ENCODE measurements at places on chromosomes 3 and 15.

- no peak for DNase-seq
These were observed 367.5 kb downstream of the PTPRG start for GRCh38 chr3:61928776-61929314.

DNA sequence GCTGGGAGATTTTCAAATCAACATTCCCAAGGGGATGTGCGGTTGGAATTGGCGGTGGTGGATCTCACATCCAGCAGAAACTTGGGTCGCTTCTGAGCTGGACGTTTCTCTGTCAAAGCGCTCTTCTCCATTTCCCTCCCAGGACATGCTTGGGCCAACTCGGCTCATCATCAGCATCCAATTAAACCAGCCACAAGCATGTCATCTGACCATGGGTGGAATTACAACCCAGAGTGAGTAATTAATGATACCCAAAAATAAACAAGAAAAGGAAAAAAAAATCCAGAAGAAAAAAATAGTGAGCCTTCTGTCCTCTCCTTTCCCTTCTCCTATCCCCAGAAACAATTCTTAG is 111.2 kb downstream of the XXYLT1 start:
- DNase-seq: no peak

GRCh38 chr15:89330119-89330518 is 4.5 kb downstream of the POLG start:
- DNase-seq: no peak

DNA sequence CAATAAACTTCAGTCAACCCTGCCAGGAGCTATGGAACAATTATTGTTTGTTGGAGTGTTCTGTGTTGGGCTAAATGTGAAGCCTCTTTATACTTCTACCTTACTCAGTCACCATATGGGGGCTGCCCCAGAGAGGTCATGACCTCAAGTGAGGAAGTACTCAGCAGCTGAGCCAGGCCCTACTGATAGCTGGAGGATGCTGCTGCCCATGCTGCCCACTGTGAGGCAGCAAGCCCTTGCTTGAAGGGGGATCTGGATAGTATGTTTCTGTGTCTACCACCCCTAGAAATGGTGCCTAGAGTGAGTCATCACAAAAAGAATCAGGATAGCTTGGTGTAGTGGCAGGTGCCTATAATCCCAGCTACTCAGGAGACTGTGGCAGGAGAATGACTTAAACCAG is 4.5 kb upstream of the RPL24 start:
- DNase-seq: no peak

DNA sequence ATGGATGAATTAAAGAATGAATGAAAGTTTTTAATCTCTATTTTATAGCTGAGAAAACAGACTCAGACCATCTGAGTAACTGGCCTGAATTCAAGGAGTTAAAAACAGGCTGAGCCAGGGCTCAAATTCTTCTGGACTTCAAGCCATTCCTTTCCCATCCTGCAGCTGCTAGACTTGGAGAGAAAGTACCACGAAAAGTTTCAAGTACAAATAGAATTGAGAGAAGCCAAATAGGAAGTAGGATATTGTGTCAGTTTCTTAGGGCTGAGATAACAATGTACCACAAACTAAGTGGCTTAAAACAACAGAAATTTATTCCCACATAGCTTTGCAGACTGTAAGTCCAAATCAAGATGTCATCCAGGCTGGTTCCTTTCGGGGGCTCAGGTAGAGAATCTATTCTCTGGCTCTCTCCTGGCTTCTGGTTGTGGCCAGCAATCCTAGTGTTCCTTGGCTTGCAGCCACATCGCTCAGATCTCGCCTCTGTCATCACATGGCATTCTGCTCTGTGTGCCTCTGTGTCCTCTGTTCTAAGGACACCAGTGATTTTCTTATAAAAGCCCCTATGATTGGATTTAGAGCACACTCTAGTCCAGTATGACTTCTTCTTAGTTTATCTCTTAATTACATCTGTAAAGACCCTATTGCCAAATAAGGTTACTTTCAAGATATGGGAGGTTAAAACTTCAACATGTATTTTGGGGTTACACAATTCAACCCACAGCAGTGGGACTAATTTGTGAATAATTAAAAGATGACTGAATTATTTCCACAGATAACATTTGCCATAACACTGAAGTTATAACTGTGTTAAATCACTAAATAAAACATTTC is 25.7 kb upstream of the GOLIM4 start:
- DNase-seq: no peak

DNA sequence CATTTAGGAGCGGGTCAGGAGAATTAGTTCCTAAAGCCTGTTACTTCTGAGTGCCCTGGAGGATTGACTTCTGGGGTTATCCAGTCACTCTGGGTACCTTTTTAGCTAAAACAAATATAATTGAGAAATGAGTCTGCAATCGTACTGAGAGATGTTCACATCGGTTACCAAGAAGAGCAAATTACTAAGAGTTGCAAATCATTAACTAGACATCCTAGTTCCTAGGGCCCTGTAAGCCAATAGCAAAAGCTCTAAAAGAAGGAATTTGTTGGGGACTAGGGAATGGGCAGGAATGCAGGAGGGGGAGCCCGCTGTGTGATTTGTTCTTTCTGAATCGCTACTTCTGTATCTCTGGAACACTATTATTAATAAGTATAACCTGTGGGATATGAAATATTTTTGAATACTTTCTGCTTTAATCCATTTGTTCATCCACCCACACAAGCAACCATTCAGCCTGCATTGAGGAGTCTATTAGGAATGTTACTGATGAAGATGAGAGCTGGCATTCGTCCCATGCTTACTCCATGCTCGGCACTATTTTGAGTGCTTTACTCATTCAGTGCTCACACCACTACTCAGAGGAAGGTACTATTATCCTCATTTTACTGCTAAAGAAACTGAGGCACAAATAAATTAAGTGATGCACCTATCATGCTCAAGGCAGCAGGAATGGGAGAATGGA is 31.5 kb upstream of the KY start:
- no peak for DNase-seq

DNA sequence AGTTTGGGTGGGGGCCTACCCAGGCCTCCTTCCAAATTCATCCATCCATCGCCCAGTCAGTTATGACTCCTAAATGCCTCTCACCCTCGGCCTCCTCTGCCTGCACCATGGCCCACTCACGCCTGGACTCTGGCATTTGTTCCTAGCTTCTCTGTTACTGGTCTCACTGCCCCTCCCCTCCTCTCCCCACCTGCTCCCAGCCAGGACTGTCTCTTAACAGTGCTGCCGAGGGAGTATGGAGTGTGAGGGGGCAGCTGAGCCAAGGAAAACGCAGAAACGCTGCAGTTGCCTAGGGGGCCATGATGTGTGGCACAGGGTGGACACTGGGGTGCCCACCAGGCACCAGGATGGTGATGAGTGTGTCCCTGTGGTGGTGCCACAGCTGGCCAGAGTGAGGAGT is 3.1 kb downstream of the RCCD1 start:
- no peak for DNase-seq

- no peak for DNase-seq
These were observed 280.5 kb downstream of the MBNL1 start for GRCh38 chr3:152549263-152549662.

DNA sequence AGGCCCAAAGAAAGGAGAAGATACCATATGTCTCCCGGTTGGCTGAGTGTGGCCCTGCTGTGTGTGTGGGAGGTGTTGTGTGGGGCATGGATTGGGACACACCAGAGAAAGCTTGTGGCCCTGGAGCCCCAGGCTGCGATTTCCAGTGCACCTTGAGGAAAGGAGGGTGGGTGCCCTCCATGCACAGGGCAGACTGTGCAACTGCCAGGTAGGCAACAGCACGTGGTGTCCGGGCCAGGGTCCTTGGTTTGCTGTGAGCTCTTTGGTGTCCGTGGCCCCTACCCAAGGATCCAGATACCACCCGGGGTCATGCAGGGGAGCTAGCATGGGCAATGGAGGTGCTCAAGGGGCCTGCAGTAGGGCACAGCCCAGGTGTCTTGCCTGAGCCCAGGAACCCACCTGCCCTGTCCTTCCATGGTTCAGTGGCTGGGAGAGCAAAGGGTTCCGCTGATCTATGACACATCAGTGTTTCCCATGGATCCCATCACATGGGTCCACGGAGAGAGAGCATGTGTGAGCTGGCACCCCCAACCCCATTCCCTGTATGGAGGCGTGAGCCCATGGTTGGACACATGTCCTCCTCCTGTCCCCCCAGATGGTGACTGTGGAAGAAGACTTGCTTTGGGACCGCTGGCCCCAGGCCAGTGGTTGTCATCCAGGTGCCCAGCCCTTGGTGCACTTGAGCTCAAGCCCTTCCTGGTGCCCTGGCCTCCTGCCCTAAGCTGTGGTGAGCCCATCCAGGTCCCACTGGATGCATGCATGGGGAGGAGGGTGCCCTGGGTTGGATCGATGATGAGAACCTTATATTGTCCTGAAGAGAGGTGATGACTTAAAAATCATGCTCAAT is 223.4 kb downstream of the SNRPN start:
- DNase-seq: no peak

GRCh38 chr3:59981377-59981776 is 931.6 kb upstream of the CFAP20DC start:
- no peak for DNase-seq

GRCh38 chr15:59410391-59410896 is 27.5 kb upstream of the FAM81A start:
- DNase-seq: no peak

- no peak for DNase-seq
These were observed 61.7 kb downstream of the FAM227B start for GRCh38 chr15:49558929-49559328.

- no peak for DNase-seq
These were observed 15.9 kb upstream of the ACTL6A start for GRCh38 chr3:179546814-179547241.

DNA sequence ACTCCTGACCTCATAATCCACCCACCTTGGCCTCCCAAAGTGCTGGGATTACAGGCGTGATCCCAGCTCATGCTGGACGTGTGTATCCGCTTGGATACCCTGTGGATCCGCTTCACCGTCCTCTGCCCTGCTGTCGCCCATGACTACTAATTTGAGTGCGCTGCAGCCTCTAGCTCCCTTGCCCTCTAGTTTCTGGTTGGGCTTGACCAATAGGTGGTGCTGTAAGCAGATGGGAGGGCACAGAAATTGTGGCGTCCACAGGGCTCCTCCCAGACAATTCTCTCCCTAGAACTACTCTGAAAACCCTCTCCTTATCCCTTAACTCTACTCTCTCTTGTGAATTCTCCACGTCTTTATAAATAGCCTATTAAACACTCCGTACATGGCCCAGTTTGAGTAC is 36.2 kb downstream of the ZPLD1 start:
- DNase-seq: no peak

- no peak for DNase-seq
These were observed 42.0 kb downstream of the GALNT15 start for GRCh38 chr3:16216373-16216935.

DNA sequence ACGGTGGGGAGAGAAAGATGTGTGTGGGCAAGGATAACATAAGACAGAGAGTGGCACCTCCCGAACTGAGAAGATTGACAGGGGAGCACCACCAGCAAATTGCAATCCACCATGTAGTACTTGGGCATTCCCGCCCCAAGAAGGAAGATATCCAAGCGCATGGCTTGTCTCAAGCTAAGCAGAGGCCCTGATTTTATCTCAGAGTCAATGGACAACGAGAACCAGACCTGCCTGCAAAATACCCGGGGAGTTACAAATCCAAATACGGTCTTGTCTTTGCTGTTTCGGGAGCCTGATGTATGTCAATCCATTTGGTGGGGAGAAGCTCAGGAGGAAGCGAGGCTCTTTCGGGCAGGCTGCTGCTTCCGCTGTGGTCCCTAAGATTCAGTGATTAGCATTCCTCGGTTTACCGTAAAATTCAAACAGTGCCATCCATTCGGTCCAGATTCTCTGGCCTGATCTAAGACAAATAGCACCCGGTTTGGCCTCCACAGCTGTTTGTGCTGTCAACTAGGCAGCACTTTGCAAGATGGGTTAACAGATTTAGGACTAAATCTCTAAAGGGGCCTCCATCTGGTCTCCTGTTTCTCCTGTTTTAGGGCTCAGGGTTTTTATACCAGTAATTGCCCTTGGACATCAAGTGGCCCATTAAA is 97.7 kb upstream of the WNT5A start:
- DNase-seq: no peak

DNA sequence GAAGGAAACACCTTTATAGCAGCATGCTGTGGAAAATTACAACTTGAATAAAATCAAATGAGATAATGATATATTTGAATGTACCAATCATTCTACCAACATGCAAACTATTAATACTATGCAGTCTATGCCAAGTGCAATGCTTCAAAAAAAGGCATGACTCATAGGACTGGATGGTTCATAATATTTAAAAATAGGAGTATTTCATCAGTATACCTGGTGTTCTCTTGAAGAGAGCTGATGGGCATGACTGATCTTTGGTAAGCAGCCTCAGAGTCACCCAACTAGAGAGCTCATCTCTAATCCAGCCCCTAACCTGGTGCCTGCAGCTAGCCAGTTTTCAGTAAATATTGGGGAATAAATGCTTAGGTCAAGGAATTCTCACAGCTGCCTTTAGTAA is 434.7 kb upstream of the ARRDC4 start:
- no peak for DNase-seq

GRCh38 chr15:33720952-33721351 is 247.3 kb upstream of the CHRM5 start:
- DNase-seq: no peak

GRCh38 chr15:33654860-33655259 is 313.4 kb upstream of the CHRM5 start:
- DNase-seq: no peak

Measured in GDM1 (cell line).